ENCODE measurements at places on chromosomes 4 and X.
A peak's percentile ranks its signal among the peaks of the same experiment; 100 is the strongest.

DNA sequence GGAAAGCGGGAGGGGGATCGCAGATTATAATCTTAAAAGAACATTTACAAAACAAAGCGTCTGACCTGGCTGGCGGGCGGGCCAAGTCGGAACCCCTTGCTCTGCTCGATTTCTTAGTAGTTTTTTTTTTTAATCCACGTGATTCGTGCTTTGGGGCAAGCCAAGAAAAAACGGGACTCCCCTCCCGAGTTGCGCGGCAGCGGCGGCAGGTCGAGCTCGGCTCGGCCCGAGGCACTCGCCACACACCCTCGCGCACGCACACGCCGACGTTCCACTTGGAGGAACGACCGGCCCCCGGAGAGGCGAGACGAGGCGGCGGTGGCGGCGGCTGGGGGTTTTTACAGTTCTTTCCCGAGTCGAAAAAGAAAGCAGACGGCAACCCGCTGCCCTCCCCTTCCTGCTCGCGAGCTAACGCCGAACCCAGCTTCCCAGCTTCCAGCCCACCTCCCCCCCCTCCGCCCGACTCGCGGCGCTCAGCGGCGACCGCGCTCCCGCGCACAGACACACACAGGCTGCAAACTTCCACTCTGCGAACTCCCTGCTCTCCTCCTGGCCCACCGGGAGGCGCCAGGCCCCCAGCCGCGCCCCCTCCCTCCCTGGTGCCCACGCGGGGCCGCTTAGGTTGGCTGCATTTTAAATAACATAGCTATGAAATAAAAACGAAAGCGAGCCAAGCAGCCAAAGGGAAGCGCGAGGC is 1.2 kb downstream of the BCOR start:
- DNase-seq = no peak

- no peak for DNase-seq
Measured at GRCh38 chr4:81495345-81495744, 23.6 kb upstream of the RASGEF1B start.

GRCh38 chr4:13888112-13888511 is 260.6 kb upstream of the BOD1L1 start:
- DNase-seq = no peak

DNA sequence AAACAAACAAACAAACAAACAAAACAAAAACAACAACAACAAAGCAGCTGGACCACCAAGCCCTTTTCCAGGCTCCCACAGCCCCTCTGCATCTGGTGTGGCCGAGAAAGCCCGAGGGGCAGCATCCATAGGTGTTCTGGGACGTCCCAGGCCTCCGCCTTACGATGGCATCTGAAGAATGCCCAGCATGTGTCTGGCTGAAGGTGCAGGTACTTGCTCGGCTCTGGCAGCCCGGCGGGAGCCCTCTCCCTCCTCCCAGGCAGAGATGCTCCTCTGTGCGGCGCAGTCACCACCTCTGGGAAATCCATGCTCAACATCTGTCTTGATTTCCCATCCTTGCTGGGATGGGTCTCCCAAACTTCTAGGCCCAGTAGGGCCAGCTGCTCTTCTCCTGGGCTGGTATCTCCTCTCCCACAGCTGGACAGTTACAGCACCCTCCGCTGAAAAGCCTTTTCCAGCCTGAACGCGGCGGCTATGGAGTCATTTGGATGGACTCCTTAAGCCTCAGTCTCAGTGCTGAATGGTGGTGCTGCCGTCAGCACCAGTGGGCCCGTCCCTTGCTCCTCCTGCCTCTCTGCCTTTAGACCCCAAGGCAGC is 4.3 kb downstream of the PSAPL1 start:
- DNase-seq = peak; percentile 39

- DNase-seq = no peak
Measured at GRCh38 chr4:168588916-168589531, 92.2 kb downstream of the PALLD start.

DNA sequence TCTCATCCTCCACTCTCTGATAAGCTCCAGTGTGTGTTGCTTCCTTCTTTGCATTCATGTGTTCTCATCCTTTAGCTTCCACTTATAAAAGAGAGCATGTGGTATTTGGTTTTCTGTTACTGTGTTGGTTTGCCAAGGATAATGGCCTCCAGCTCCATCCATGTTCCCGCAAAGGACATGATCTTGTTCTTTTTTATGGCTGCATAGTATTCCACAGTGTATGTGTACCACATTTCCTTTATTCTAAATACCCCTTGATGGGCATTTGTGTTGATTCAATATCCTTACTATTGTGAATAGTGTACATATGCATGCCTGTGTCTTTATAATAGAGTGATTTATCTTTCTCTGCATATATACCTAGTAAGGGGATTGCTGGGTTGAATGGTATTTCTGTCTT is 155.1 kb downstream of the DCK start:
- DNase-seq = no peak

DNA sequence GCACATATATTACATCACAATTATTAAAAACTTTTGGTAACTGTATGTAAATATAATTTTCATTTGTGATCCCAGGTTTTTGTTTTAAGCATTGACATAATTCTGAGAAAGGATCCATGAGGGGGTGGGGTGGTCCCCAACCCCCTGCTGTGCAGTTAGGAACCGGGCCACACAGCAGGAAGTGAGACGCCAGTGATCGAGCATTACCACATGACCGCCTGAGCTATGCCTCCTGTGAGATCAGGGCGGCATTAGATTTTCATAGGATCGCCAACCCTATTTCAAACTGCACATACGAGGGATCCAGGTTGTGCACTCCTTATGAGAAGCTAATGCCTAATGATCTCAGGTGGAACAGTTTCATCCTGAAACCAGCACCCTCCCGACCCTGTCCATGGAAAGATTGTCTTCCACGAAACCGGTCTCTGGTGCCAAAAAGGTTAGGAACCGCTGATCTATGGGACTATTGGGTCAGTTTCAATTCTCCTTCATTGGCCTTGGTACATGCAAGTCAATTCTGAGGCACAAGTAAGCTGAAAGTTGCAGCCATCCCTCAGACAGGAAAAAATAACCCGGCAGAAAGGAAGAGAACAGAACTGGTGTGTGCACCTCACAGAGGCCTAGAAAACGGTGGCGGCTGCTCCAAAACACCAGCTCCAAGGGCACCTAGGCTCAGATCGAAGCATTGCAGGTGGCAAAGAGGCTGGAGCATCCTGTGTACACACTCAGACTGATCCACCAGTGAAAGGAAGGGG is 7.0 kb upstream of the TMSB4X start:
- no peak for DNase-seq

GRCh38 chr4:127210893-127211649 is 421.7 kb upstream of the INTU start:
- no peak for DNase-seq

GRCh38 chrX:133857640-133858269 is 127.6 kb downstream of the GPC3 start:
- DNase-seq = no peak

- no peak for DNase-seq
Measured at GRCh38 chr4:17846266-17846665, 35.5 kb downstream of the NCAPG start.

GRCh38 chrX:47145395-47146120 is 537 bp downstream of the RBM10 start:
- DNase-seq = no peak

GRCh38 chr4:94976371-94977011 is 218.7 kb downstream of the BMPR1B start:
- DNase-seq = no peak

DNA sequence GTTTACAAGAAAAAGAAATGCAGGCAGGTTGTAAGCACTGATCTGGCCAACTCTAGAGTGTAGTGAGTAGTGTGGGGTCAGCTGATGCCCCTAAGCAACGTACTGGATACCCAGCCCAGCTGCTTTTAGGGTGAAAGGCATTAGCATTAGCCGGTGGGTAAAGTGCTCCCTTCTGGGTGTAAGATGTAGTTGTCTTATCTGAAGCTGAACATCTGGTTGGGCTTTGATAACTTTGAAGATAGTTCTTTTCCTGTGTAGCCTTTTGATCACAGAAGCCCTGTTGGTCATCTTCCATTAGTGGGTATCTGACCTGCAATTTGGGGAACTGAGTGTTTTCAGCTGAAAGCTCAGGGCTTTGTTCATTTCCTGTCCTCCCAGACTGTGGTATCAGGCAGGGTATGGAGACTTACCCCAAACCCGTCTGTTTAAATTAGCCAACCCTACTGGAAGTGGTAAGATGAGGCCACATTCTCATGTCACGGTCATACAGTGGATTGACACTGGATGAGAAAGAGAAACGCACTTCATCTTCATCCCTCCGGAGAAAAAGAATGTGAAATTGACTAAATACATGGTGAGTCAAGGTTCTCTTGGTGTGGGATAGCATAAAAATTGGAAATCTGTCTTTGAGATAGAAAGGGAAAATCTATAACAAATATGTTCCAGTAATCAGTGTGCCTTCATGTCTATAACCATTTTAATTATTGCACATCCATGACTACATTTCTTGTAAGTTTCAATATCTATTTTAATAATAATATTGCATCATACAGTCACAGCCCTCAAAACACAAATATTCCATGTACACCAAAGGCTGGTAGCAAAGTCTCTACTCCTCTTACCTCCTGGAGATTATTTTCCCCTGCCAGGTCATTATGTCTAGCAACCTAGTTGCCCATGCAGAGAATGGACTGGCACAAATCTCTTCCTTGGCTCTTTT is 8.7 kb downstream of the RHOH start:
- no peak for DNase-seq

DNA sequence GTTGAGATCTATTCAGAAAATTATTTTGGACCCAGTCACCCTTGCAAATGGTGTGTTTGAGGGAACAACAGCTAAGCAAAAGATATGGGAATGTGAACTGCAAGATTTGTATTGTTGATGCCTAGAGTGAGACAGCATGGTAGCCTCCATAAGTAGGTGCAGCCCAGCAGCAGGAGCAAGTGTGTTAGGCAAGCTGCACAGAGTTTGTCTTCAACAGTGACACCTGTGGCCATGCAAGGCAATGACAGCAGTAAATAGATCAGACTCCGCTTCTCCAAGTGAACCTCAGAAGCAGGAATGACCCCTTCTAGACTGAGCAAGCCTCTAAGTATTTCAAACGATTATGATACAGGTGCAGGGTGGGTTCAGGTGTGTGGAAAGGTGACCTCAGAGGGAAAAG is 133.4 kb upstream of the MSX1 start:
- no peak for DNase-seq

GRCh38 chrX:15356444-15356843 is 21.1 kb upstream of the PIGA start:
- no peak for DNase-seq

DNA sequence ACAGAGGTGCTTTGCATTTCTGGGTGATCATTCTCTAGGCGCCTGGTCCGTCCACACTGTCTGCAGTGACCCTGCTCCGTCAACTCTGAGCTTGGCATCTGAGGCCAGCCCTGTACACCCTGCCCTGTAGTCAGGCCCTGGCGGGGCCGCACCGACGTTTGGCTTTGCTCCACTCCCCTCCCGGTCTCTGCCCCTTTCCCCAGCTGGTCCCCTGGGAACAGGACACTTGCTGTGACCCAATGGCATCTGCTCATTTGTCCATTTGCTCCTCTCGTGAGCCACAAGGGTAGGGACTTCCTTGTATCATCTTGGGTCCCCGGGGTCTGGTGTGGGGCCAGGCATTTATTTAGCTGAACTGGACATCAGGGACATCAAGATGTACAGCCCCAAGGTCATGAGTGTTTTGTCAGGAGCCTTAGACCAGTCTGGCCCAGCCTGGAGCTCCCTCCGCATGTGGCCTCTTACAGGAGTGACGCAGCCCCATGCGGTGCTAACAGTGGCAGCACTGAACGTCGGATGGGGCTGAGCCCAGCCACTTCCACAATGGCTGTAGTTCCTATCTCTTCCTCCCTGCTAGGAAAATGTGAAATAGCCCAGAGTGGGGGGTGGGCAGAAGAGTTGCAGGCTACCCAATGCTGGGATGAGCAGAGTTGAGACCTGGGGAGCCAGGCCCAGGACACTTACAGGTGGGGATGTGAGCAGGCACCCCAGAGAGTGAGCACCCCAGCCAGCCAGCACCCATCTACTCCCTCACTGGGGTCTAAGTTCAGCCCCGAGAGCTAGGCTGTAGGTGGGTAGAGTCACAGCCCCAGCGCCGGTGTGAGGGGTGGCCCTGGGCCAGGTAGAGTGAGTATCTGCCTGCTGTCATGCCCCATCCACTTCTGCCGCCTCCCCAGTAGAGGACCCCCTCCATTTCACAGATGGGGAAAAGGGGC is 2.0 kb upstream of the SH3BP2 start:
- no peak for DNase-seq

DNA sequence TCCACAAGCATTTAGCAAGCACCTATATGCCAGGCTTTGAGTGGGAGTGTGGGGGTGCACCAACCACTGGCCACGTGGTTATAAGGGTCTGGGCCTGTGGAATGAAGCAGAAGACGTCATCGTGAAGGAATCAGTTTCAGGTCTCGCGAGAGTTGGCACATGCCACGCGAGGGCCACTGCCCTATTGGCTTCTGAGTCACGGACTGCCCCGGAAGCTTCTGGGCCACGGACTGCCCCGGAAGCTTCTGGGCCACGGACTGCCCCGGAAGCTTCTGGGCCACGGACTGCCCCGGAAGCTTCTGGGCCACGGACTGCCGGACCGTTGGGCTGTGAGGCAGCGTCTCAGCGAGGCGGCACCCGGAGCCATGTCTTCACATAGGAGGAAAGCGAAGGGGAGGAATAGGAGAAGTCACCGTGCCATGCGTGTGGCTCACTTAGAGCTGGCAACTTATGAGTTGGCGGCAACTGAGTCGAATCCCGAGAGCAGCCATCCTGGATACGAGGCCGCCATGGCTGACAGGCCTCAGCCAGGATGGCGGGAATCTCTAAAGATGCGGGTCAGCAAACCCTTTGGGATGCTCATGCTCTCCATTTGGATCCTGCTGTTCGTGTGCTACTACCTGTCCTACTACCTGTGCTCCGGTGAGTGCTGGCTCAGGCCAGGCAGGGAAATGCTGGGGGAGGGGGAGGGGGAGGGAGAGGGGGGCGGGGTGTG is at the start of gene FMR1NB:
FMR1NB (plus strand) TSS at position 300 of the 715 bp plus-strand sequence; CDS start at position 366, 66 bp downstream.
- no peak for DNase-seq

DNA sequence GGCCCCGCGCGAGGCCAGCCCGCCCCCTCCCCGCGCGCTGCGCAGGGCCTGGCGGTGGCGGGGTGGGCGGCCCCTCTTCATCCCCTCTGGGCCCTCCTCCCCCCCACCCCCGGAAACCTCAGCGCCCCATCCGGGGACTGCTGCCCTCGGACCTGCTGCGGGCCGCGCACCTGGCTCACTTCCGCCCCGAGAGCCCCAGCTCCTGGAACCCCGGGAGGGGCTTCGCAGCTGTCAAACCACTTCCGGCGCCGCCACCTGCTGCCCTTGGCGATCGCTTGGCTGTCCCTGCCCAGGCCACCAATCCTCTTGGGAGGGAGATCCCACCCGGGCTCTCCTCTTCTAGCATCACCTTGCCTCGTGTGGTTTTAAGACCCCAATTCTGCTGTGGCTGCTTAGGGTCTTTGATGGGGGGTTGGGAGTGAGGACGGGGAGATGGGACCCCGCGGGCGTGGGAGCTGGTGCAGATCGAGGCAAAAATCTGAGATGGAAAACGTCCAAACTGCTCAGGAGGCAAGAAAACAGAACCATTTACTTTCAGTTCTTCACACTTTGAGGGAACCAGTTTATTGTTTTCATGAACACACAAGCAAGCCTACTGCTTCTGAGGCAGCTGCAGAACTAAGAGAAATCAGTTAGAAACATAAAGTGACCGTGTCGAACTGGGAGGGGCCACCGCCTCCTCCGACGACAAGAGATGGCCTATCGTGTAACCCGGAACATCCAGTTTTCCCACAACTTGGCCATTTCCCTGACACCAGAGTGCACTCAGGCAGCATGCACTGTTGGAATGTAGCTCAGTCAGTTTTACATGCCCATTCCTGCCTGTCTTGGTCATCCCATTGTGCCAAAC is 754 bp downstream of the MTMR1 start:
- DNase-seq = no peak
